ENCODE measurements at places on chromosomes 12 and 14.

GRCh38 chr12:50326590-50327284, 43.4 kb upstream of the LIMA1 start:
- no peak for DNase-seq

DNA sequence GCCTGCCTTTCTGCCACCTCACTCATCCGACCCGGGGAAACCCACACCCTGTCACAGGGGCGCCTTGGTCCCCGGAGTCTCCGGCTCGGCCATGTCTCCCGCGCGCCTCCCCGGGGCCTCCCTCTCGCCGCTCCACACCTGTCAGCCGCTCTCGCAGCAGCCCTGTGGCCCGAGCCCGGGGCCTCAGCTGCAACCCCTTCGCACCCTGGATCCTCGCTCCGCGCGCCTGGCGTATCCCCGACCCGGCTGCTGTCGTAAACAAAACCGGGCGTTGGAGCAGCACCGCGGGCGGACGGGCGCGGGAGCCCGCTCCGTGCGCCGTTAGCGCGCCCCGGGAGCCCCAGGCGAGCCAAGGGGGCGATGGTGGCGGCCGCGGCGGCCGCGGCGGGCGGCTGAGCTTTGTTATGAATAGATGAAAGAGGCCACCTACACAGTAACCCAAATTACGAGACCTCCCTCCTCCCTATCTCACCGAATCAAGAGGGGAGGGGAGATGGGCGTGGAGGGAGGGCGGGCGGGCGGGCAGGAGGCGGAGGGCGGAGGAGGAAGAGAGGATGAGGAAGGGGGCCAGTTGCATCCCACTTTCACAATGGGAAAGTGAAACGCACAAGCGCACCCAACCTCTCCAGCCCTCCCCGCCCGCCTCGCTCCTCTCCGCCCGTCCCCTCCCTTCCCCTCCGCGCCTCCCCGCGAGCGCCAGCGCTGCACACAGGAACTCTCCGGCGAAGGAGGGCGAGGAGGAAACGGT, at the start of gene PLXNC1:
PLXNC1 (plus strand) TSS at position 587 of the 748 bp plus-strand sequence. CDS start 395 bp downstream, outside the sequence.
- peak; percentile 87 for DNase-seq

DNA sequence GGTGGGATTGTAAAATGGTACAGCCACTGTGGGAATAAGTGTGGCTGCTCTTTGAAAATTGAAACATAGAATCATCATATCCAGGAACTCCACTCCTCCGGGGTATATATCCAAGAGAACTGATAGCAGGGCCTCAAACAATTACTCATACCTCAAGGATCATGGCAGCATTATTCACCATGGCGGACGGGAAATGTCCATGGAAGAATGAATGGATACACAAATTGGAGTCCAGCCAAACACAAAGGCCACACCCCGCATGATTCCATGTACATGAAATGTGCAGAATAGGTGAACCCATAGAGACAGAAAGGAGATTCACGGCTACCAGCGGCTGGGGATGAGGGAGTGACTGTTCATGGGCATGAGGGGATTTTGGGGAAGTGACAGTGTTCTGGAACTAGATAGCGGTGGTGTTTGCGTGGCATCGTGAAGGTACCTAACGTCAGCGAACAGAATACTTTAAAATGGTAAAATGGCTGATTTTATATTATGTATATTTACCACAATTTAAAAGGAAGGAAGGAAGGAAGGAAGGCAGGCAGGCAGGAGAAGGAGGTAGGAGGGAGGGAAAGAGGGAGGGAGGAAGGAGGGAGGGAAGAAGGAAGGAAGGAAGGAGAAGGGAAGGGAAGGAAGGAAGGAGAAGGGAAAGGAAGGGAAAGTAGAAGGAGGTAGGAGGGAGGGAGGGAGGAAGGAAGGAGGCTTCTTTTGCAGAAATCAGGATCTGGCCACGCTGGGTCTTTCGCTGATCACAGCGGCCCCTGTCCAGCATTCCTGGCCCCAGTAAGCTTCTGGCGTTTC, 14.1 kb upstream of the NCOR2 start:
- no peak for DNase-seq

DNA sequence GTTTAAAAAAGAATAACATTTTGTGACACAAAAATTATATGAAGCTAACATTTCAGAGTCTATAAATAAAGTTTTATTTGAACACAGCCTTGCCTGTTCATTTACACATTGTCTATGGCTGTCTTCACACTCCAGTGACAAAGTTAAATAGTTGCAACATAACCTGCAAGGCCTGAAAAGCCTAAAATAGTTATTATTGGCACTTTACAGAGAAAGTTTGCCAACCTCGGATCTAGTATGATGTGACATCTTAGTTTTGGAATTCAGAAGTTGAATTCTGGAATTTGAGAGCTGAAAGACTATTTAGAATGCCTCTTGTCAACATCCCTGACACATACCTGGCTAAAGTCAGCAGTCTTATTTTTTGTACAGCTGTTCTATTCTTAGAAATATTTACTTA, 68.3 kb downstream of the DYRK2 start:
- no peak for DNase-seq

- DNase-seq, result no peak
Observed at GRCh38 chr12:123934016-123934620, 38.5 kb downstream of the CCDC92 start.

DNA sequence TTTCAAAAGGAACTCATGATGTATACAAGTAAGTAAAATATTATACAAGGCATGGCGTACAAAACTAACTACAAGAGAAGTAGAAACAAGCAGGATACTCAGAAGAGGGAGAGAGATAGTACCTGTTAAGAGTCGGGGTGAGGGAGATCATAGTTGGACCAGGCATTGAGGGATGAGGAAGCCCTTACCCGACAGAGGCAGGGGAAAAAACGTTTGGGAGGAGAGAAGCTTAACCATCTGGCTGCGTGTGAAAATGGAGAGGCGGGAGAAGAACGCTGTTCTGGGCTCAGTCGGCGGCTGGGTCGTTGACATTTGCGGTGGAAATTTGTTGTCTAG, 575 bp upstream of the FMNL3 start:
- no peak for DNase-seq

- DNase-seq, result no peak
Observed at GRCh38 chr12:12946686-12947355, 5.1 kb downstream of the GPRC5D start.

- DNase-seq, result peak; percentile 79
Observed at GRCh38 chr14:73743431-73743931, 29.3 kb upstream of the PNMA1 start.
